ENCODE measurements at places on chromosomes 11 and 22. TPM values are rescaled to one million over a fixed set of nuclear protein-coding genes. Genes with fewer than 3 reads are reported as not detected.

JAM3 gene
- 221 TPM for total RNA-seq

GLB1L2 gene
- total RNA-seq = 2.0 TPM

DNA sequence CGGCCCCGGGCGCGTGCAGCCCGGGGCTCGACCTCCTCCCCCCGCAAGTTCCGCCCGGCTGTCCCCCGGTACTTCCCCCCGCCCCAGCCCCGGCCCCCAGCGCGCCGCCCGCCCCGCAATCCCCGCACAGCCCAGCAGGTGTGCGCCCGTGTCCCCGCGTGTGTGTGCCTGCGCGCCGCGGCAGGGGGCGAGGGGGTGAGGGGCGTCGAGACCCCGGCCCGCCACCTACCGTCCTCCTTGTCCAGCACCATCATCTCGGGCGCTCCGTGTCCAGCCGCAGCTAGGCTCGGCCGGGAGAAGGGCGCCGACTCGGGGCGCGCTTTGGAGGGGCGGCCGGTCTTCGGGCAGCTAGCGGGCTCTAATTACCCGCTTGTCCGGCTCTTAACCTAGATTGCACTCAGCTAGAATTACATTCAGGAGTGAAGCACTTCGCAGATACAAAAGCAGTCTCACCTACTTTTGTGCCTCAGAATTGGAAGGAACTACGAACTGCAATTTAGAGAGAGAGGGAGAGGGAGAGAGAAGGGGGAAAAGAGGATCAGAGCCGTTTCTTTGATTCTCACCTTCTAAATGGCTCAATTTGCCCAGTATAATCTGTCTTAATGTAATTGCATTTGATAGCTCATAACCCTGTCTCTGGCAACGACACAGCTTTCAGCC, 439 bp downstream of the LMO1 start:
- DNase-seq = no peak

DNA sequence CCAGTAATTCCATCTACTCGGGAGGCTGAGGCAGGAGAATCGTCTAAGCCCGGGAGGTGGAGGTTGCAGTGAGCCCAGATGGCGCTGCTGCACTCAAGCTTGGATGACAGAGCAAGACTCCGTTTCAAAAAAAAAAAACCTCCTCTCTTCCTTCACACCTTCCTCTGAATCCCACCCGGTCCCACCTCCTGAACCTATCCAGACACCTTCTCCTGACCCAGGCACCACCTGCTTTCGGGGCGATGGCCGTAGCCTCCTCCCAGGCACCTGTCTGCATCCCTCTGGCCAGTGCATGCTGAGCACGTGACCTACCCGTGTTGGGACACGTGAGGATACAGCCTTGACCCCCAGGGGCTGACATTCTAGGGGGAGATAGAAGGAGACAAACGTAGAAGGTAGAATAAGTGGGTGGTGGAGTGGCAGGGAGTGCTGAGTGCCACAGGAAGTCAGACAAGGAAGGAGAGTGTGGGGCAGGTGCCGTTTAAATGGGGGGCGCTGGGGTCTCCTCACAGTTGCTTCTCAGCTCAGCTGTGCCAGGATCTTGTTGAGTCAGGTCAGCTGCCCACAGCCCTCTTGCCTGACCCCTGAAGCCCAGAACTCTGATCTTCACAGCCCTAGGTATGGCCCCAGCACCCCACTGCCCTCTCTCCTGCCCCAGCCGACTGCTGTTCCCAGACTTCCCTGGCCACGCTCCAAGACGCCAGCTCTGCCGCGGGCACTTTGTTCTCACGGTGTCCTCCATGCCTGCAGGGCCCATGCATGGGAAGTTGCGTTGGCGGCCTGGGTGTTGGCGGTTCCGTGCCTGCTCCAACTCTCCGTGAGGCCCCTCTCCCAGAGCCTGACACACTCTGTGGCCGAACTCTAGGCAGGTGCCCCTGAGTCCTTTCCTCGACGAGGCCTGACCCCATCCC, 1.2 kb upstream of the MIOX start:
- no peak for DNase-seq

GRCh38 chr11:117828611-117829368, 4.2 kb upstream of the FXYD2 start:
- no peak for DNase-seq

Data from spinal cord (tissue), 10 donors.